Iris pigment epithelial cell (primary cell): ENCODE measurements at places on chromosomes 11 and 22.

GRCh38 chr22:44811141-44811540 lies 58.8 kb downstream of the ARHGAP8 start:
- DNase-seq = no peak

DNA sequence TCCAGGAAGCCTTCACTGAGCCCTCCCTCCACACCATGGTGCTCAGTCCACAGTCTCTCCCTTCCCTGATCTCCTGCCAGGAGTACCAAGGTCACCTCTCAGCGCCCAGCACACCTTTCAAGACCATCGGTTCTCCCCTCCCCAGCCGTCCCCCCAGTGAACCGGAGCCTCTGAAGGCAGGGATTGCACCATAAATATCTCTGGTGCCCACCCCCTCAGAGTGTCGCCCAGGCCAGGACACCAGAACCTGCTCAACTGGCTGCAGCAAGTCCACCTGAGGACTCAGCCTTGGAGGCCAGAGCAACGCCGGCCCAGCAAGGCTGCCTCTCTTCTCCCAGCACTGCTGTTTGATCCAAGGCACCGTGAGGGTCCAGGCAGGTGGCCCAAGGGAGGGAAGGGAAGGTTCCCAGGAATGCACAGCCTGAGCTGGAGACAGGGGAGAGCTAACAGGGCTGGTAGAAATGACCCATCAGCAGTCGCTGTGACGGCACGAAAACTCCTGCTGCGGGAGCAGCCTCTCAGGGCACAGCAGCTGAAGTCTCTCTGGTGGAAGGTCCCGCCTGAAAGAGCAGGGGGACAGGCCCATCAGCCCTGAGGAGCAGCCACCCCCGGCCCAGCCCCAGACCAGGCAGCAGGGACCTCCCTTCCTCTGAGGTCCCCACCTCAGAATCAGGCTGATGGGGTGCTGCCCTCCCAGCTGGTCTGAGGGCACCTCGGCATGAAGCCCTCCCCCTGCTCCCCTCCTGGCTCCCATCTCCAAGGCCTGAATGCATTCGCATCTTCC lies 80.3 kb downstream of the BUD13 start:
- no peak for DNase-seq

DNA sequence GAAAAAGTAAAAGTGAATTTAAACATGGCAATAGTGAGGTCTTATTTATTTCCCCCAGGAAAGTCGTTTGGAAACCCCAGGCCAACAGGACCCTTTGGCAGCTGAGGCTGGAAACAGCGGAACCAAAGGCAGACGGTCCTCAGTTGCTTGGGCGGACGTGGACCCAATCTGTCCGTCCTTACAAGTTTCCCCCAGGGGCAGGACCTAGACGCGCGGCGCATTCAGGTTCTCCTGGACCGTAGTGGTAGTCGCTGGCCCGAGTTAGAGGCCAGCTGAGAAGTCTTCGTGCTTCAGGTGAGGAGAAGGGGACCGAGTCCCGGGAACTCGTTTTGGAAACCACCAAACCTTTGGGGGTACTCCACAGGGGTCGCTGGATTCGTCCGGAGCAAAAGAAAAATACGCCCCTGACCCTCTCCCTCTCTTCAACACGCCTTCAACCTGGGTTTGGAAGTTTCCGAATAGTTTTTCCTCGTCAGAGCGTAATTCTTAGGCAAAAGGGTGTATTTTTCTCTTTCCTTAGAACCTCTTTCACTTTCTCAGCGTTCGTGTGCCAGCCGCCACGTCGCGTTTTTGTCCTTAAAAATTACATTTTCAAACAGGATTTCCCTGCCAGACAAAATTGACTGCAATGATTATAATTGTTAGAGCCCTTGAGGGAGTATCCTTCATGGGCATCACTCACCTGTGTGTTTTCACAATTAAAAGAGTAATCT lies 2.1 kb downstream of the METTL15 start:
- peak; percentile 85 for DNase-seq

GRCh38 chr11:113496026-113496651 lies 20.9 kb upstream of the DRD2 start:
- no peak for DNase-seq

DNA sequence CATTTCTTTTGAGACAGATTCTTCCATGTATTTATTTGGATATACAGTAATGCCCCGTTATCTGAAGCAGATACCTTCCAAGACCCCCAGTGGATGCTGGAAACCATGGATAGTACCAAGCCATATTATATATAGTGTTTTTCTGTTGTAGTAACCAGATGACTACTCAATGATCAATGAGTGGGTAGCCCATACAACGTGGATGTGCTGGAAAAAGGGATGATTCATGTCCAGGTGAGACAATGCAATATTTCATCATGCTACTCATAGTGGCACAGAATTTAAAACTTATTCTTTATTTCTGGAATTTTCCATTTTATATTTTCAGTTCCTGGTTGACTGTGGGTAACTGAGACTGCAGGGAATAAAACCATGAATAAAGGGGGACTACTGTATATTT lies 427.5 kb downstream of the METTL15 start:
- no peak for DNase-seq

GRCh38 chr11:23143022-23143421 lies 282.7 kb upstream of the CCDC179 start:
- peak; percentile 2 for DNase-seq
